ENCODE measurements at places on chromosomes 7 and 10.

GRCh38 chr7:24863626-24864025, 106.4 kb upstream of the GSDME start:
- DNase-seq: no peak

GRCh38 chr10:7928536-7928935, 110.2 kb downstream of the TAF3 start:
- no peak for DNase-seq

DNA sequence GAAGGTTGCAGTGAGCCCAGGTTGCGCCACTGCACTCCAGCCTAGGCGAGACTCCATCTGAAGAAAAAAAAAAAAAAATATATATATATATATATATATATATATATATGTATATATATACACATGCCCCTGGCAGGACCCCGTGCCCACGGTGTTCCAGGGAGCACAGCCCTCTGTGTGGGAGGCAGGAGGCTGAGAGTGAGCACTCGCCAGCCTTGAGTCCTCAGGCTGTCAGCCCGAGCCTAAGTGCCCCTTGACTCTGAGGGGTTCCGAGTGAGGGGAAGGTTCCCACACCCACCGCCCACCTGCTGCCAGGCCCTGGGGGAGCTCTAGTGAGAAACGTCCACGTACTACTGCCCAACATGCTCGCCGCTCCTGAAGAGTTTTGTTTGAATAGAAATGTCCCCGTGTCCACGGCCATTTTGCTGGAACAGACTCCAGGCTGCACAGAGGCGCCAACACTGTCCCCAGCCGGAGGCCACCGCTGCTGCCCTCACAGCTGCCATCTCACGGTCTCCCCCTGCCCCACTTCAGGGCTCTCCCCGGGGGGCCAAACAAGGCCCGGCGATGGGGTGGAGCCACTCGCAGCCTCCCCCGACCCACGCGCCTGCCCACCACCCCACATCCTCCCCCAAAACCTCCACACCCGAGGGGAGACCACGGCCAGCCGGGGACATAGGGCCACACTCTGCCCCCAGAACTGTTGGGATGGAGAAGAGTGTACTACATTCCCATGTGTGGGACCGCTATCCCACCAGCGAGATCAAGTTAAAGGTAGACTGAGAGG, 62.8 kb upstream of the EBF3 start:
- DNase-seq: no peak

GRCh38 chr10:86899132-86899531, 58.3 kb downstream of the MMRN2 start:
- no peak for DNase-seq

GRCh38 chr10:98391578-98391991, 23.4 kb downstream of the PYROXD2 start:
- no peak for DNase-seq

DNA sequence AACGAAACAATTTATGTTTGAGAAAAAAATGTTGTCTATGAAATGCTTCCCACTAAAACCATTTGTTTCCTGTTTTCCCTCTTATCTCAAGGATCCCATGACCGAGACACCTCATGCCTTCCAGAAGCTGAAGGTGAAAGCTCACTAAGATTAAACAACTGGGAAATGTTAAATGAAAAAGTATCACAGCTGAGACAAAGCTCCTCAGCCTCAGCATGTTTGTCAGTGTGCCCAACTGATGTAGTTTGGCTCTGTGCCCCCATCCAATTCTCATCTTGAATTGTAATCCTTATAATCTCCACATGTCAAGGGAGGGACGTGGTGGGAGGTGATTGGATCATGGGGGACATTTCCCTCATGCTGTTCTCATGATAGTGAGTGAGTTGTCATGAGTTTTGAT, 327.3 kb downstream of the HTR7 start:
- no peak for DNase-seq

DNA sequence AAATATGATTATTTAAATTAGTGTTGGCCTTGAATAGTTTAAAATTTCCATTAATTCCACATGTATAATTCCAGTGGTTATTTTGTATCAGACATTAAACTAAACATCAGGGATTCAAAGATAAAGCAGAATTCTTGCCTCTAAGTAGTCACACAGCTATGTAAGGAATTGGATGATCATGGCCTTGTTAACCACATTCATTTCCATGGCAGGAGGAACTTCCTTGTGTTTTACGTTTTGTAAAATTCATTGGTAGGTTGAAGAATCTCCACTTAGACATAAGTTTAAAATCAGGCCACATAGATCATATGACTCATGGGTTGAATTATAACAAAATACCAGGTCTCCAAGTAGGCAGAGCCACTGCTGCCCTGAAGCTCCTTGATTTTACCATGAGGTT, 289.7 kb downstream of the PLXDC2 start:
- peak; percentile 83 for DNase-seq

- no peak for DNase-seq
These were observed 24.7 kb downstream of the AFAP1L2 start for GRCh38 chr10:114379631-114380041.

DNA sequence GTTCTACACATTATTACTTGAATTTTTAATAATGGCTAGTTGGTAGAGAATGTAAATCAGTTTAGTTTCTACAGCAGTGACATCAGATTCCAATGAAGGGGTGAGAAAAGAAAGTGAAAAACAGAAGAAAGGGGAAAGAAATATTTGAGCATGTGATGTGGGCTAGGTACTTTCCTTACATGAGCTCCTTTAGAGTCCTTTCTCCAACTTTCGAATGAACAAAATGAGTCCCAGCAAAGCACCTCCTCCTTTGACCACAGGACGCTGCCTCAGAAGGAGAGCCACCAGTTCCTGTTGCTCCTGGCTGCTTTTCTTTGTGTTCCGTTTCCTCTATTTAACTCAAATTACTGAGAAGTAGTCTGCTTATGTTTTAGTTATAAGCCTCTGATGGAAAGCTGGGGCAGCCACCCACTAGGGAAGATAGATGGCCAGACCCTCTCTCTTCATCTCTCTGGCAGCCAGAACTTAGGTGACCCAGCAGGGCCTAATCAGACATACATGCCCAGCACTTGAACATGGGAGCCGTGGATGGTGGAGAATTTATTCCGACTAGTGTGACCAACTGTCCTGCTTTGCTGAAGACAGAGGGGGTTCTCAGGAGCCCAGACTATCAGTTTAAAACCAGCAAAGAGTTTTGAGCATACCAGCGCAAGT, 82.4 kb upstream of the NME8 start:
- no peak for DNase-seq

- no peak for DNase-seq
These were observed 2.8 kb downstream of the TRIL start for GRCh38 chr7:28955356-28955717.

DNA sequence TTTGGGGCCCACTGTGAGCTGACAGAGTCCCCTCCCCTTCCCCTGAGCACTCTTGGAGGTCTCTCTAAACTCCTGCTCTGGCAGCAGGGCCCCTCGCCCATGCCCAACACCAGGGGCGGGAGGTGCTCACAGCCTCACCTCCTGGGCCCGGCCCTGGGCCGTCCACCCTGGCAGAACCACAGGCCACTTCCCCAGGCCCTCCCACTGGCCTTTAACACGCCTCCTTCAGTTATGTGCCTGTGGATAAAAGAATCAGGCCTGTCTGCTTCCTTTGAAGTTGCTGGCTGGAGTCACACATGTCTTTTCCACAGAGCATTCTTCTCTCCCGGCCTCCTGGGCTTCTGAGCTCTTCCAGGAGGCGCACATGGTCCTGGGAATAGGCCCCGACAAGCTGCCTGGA, 10.2 kb downstream of the MYL10 start:
- DNase-seq: no peak

DNA sequence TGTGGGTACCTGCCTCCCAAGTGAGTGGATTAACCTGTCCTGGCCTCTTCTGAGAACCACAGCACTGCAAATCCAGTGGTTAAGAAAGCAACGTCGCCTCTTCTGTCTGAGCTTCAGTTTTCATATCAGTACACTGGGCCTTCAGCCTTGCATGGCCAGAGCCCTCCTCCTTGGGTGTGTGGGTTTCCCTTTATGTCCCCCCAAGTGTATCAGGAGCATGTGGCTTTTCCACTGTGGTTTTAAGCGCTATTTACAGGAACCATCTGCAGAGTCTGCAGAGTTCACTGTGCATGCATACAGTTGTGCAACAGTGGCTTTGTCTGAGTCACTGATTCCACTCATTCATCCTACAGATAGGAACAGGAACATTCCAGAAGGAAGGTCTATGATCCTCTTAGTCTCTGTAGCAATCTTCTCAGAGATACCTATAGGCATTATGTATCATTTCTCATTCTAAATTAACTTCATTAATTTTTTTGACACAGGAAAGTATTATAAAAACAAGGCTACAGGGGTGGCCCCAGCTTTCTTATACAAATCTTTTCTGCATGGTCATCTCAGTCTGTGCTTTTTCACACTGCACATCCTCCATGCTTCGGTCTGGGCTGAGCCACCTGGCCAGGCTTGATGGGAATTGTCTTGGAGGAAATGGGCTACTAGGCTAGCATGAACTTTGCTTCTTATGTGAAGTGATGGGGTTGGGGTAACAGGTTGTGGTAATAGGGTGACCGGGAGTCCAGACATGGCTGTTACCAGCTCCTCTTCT, 17.1 kb downstream of the MBL2 start:
- DNase-seq: no peak

DNA sequence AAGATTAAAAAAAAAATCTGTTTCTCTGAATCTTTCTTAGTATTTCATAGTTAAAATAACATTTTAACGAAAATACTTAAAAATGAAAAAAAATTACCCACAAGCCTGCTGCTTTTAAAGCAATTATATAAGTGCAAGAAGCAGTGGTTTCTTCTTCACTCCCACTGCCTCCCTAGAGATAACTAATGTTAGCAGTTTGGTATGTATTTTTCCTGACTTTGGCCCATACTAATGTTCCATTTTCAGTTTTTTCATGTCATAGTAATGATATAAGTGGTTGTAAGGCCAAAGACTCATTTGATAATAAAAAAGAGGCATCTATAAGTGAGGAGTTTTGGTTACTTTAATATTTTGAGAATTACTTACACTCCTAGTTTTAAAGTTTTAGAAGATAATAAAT, 24.3 kb upstream of the LAMB1 start:
- no peak for DNase-seq

GRCh38 chr7:1536743-1537534, 6.4 kb downstream of the MAFK start:
- DNase-seq: peak; percentile 100

GRCh38 chr10:97042716-97043562, 142.8 kb downstream of the SLIT1 start:
- no peak for DNase-seq

- DNase-seq: peak; percentile 87
These were observed 707 bp upstream of the C1GALT1 start for GRCh38 chr7:7181519-7182155.

DNA sequence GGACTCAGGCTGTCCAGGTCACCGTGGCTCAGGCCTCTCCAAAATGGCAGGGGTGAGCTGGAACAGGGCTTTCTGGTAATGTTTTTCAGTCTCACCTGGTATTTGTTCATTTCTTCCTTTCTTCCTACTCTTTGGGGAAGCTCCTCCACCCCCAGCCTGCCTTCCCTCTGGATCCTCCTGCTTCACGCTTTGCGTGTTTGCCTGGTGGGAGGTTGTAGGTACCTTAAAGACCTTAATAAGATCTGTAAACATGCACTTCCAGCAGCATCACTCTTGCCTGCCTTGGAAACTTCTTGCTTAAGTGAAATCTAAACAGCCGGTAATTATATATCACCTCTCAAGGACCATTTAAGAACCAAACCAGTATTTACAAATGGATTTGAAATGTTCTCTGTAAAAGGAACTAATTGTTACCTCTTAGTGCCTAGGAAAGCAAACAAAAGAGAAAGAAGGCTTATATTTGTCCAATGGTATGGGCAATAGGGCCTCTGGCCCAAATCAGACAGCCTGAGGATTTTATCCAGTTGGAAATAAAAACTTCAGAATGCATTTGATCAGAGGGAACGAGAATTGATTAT, 339.9 kb downstream of the CCSER2 start:
- no peak for DNase-seq

GRCh38 chr7:15684871-15685270, 1.6 kb downstream of the MEOX2 start:
- no peak for DNase-seq

GRCh38 chr7:87328281-87328680, 17.2 kb upstream of the CROT start:
- DNase-seq: peak; percentile 51

GRCh38 chr10:95850791-95851190, 57.0 kb upstream of the CC2D2B start:
- no peak for DNase-seq

GRCh38 chr7:101826081-101826835, 8.8 kb downstream of the CUX1 start:
- DNase-seq: no peak

DNA sequence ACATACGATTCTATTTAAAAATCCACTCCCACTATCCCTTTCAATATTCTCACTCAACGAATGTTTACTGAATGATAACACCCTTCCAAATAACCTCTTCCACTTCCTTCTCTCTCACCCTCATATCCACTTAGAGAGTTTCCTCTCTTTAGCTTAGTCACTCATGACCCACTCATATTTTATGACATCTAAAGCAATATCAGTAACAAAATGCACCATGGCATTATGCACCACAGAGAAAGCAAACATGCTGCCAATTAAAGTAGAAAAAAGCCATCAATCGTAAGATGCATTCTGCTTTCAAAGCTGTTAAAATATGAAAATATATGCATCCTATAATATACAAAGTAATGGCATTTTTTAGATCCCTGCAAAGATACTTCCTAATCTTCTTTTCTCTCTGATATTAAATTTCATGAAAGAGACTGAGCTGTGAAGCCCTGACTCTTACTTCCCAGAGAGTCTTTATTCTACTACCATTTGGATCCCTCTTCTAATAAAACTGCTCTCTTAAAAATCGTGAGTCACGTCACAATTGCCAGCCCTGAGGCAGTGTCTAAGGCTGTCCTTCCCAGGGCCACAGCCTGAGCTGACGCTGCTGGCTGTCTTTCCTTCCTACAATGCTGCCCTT, 283.0 kb upstream of the KLF6 start:
- no peak for DNase-seq

DNA sequence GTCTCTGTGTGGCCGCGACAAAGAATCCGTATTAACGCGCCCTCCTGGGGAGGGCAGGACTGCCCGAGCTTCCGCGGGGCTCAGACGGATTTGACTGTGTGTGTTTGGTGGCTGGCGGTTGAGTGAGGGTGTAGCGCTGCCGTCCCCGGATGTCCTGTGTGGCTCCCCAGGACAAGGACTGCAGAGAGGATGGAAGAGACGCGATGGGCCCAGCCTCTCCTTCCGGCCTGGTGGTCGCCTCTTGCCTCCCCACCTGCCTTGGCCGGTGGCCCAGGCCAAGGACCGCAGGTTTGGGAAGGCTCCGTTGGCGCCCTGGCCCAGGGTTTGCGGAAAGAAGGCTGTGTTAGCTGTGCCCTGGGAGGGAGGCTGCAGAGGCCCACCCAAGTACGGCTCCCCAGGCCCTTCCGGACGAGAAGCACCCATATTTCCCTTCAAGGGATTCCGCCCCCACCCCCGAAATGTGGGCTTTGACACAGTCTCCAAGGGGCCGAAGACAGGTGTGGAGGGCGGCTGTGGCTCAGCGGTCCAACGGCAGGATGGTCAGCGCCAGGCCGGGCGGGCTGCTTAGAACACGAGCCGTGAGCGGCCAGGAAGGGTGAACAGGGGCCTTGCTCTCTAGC, 2.3 kb downstream of the UNCX start:
- DNase-seq: no peak
